ENCODE measurements at places on chromosomes 6 and 20.
A peak's percentile ranks its signal among the peaks of the same experiment; 100 is the strongest.

- DNase-seq, result no peak
These were observed 162.5 kb downstream of the WDR27 start for GRCh38 chr6:169539176-169539897.

GRCh38 chr6:15356937-15357336 lies 111.1 kb downstream of the JARID2 start:
- DNase-seq, result no peak

DNA sequence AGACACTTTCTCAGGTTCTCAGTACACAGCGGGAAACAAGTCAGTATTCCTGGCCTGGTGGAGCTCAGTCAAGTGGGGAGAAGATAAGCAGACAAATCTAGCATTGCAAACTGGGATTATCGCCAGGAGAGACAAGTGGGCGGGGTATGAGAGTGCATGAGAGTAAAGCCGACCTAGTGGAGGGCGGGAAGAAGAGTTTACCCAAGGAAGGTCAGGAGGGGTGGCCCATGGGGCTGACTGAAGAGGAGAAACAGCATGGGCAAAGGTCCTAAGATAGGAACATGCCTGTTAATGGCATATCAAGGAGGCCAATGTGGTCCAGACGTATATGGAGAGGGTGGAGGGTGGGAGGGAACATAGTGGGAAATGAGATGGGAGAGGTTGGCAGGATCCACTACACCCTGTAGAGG lies 12.4 kb upstream of the CSNK2A1 start:
- no peak for DNase-seq

- DNase-seq, result peak; percentile 20
These were observed 120.7 kb upstream of the ZFP64 start for GRCh38 chr20:52312132-52312729.

GRCh38 chr6:12361042-12361765 lies 71.0 kb downstream of the EDN1 start:
- DNase-seq, result no peak

GRCh38 chr6:104973404-104973803 lies 16.5 kb downstream of the LIN28B start:
- no peak for DNase-seq

DNA sequence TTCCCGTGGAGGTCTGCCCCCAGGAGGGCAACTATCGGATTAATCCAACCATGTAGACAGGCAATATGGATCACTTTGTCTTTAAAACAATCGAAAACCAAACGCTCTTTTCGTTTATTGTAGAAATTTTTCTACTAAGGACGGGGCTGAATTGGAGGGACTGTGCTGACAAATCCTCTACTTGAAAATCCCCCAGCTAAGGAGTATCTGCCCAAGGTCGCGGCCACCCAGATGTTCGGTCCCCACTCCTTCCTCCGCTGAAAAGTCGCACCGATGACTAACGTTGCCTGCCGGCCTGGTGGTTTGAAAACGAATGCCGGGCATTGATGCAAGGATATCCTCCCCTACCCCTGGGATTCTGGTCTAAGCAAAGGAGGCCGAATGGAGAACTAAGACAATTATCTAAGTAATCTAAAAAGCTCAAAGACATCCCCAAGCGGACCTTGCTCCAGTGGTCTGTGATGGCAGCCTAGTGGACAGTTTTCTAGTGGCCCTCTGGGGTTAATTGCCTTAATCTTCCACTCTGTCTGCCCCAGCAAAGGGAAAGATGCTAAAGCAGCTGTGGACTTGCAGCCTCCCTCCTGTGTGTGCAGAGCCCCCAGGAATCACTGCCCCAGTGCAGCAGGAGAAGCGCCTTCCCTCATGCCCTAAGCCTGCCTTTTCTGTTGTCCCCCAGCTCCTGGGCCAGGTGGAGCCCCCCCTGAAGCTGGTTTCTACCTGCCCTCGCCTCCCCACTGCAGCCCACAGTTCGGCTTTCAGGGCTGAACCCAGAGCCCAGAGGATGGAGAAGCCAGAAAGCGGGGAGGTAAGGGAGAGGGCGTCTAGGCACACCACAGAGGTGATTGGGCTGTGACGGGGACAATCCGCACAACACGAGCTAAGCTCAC lies 3.6 kb upstream of the FOXC1 start:
- no peak for DNase-seq

GRCh38 chr20:49938173-49939163 lies 2.3 kb downstream of the RNF114 start:
- peak; percentile 33 for DNase-seq

GRCh38 chr20:57791966-57792365 lies 82.2 kb upstream of the PMEPA1 start:
- DNase-seq, result no peak

GRCh38 chr6:47375426-47375825 lies 65.7 kb upstream of the TNFRSF21 start:
- no peak for DNase-seq

GRCh38 chr20:50202677-50203076 lies 12.0 kb downstream of the CEBPB start:
- DNase-seq, result no peak

DNA sequence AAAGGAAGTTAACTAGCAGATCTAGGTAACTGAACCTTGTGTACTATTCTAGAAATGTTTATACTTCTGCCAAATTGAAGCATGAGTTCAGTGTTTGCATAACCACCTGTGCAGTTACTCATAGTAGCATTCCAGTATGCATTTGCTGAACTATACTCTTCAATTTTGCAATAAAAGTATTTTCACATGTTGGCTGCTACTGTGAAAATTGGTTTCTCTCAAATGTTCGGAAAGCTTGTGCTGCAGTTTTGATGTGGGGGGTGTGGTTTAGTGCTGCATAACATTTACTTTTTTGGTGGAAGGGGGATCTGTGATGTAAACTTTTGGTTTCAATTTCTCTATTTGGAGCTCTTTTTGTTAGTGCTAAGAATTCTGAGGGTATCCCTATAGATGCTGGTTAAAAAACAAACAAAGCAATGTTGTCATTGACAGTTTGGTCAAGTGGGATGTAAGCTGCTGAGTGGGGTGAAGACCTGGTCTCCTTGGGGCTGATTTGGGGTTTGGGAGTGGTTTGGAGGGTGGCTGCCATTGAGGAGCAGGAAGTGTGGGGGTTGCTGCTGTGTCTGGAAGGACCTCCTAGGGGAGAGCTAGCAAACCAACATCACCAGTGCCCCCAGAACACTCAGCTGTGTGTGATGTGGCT lies 87.8 kb downstream of the CARMIL1 start:
- no peak for DNase-seq

DNA sequence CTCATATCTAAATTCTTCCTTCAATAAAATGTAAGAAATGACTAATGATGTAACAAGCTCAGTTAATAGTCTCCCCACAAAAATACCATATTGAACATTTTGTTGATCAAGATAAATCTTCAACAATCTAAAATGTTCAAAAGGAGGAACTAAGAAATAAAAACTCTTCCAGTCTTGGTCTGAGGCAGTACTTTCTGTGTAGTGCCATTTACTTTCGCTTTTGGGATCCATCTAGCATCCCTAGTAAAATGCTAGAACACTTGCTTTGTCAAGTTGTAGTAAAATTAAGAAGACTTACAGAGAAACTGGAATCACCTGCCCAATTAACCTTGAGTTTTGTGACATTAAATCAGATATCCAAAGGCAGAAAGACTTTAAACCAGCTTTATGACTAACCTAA lies 246.4 kb downstream of the KHDRBS2 start:
- no peak for DNase-seq

All from NCI-H524 treated with DMSO at 0.1 percent for 48 hours (cell line).